CD8-positive, alpha-beta memory T cell (primary cell): ENCODE measurements at places on chromosomes 5 and 9. TPM values are rescaled to one million over a fixed set of nuclear protein-coding genes. Genes with fewer than 3 reads are reported as not detected.

FCN2 gene
- not detected for total RNA-seq

ARPC5L gene
- 120 TPM for total RNA-seq

LEAP2 gene
- total RNA-seq: 3.6 TPM

PLCXD3 gene
- not detected for total RNA-seq

SCAI gene
- 8.3 TPM for total RNA-seq

CDC20B gene
- total RNA-seq: not detected

CDH9 gene
- total RNA-seq: not detected
